ENCODE measurements at places on chromosomes 5 and 9.

DNA sequence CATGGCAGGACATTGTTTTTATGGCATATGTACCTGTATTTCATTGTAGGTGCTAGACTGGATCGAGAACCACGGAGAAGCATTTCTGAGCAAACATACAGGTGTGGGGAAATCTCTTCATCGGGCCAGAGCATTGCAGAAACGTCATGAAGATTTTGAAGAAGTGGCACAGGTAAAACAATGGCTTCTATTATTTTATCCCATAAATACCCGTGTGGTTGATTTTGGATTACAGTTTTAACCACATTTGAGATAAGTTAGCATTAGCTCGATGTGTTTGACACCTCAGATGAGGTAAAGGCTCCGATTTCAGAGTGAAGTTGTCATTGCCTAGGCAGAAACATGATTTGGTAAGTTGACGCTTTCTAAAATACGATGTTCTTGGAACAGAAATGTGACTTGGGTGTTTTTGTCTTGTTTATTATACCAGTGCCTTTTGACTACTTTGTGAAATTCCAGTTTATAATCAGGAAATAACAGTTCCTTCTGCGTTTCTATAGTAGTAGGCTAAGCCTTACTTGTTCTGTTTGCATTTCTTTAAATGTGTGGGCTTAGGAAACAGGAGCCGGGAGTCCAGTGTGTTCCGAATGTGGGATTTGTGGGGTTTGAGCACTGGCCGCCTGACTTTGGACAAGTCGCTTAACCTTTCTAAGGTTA lies 187.7 kb downstream of the TRIO start:
- DNase-seq, result no peak

GRCh38 chr5:128541385-128541784 lies 3.3 kb upstream of the FBN2 start:
- no peak for DNase-seq

- DNase-seq, result no peak
These were observed 59.2 kb upstream of the IRX2 start for GRCh38 chr5:2810644-2811043.

GRCh38 chr5:68845131-68845530 lies 248.7 kb upstream of the SLC30A5 start:
- no peak for DNase-seq

DNA sequence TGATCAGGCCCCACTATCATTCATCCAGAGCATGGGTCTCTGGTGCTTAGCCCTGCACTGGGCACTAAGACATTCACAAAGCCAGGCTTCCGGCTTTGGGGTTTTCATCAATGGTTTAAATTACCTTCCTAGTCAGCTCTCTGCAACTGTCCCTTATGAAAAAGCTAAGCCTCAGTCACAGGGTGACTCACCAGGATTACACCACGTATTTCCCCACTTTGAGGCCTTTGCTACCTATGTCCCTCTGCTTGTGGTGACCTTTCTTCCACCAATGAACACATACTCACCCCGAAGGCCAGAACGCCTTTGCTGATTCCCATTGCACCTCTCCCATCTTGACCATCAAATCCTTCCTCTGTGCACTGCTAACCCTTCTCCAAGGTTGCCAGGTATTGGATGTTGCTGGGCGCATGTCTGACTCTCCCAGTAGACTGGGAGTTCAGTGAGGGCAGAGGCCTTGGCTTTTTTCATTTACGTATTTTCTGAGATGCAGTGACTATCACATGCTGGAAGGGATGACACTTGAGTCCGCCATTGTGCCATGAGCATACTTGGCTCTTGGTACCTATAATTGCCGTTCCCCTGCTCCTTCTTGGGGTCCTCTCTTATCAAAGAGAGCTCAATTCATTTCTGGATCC lies 58.7 kb upstream of the TNFSF8 start:
- DNase-seq, result no peak

- no peak for DNase-seq
These were observed 454.1 kb upstream of the NUDT12 start for GRCh38 chr5:104016646-104017045.

GRCh38 chr5:145787507-145787906 lies 47.6 kb downstream of the PRELID2 start:
- DNase-seq, result no peak

All from activated T-cell treated with anti-CD3 and anti-CD28 coated beads, Interleukin-2, amount 50 U/mL, for 1 hour (primary cell).